ENCODE measurements at places on chromosomes 11 and 22. TPM values are rescaled to one million over a fixed set of nuclear protein-coding genes. Genes with fewer than 3 reads are reported as not detected.

DNA sequence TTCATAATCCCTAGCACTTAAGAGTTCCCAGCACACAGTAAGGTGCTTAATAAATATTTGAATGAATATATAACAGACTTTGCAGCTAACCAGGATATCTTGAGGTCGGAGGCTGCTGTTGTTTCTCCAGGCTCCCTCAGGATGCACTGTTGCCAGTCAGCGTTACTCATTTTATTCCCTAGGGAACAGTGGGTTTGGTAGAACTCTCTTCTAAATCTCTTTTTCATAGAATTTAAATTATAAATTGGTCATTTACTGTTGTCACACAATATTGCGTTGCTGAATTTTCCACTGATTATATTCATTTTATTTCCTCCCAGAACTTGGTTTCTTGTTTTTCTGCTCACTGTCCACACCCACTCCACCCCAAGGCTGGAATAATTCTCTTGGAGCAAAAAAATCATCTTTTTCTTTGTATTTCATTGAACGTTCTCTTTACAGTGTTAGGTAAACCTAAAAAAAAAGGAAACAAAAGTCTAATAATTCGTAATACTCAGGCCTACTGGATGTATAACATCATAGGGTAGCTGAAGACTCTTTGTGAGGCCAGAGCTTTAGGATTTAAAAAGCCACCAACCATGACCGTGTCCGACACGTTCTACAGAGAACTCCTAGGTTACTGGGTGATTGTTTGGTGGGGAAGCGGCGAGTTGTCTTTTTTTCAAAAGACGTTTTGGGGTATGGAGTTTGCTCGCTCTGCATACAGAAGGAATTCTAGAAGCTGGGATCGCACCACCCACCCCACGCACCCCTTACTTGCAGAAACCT lies 766 bp upstream of the CAPRIN1 start:
- H3K4me1 ChIP-seq, result peaks cover 28% of the 10 kb centered on the region
- H3K4me3 ChIP-seq, result peak overlapping the region; percentile 67
- H3K27ac ChIP-seq, result peak overlapping the region; percentile 96
- no peak for DNase-seq
- no peaks in the 10 kb centered on the region for H3K36me3 ChIP-seq
- H3K27me3 ChIP-seq, result no peaks in the 10 kb centered on the region

- no peak overlapping the region for H3K27ac ChIP-seq
- H3K4me1 ChIP-seq, result peaks cover 14% of the 10 kb centered on the region
- H3K27me3 ChIP-seq, result no peaks in the 10 kb centered on the region
- H3K36me3 ChIP-seq, result no peaks in the 10 kb centered on the region
- DNase-seq, result no peak
Observed at GRCh38 chr11:102476812-102477211, 24.2 kb upstream of the TMEM123 start.

DNA sequence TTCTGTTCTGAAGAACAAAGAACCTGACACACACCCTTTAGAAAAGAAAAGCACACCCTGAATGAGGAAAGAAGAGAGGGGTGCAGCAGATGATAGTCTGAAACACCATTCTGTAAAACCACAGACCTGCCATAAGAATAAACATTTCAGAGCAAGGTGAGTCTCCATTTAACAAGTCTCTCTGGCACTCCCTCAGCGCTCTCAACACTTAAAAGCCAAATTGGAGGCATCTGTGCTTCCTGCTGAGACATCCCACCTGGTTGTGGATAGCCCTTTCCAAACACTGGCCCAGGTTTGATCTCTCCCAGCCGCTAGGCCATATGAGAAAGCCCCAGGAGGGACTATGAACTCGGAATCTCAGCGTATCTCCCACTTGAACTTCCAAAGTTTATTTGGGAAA lies 36.3 kb downstream of the ETS1 start:
- H3K27ac ChIP-seq, result no peak overlapping the region
- DNase-seq, result no peak
- H3K4me1 ChIP-seq, result peaks cover 27% of the 10 kb centered on the region
- H3K36me3 ChIP-seq, result peaks cover 11% of the 10 kb centered on the region

SLC37A2 gene
- 1.0 TPM for total RNA-seq

DNA sequence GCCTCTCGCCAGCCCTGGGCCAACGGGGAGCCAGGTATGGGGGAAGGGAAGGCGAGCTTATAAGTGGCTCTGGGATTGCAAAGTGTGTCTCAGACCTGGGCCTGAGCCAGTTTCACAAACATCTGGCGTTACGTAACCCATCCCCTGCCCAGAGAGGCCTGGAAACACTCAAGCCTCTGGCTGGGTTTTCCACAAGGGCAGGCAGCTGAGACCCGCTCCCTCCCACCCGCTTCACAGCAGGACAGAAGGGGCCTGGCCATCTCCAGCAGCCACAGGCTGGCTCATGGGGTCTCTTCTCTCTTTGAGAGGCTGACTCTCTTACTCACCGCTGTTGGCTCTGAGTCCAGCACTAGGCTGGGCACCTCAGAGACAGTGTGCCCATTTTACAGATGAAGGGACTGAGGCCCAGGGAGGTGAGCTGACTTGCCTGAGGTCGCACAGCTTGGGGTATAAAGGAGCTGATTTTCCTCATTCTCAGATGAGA lies 44.5 kb downstream of the TRIOBP start:
- peak; percentile 45 for DNase-seq
- H3K4me1 ChIP-seq, result no peaks in the 10 kb centered on the region
- peaks cover 83% of the 10 kb centered on the region for H3K27me3 ChIP-seq
- no peak overlapping the region for H3K27ac ChIP-seq
- no peaks in the 10 kb centered on the region for H3K36me3 ChIP-seq

DNA sequence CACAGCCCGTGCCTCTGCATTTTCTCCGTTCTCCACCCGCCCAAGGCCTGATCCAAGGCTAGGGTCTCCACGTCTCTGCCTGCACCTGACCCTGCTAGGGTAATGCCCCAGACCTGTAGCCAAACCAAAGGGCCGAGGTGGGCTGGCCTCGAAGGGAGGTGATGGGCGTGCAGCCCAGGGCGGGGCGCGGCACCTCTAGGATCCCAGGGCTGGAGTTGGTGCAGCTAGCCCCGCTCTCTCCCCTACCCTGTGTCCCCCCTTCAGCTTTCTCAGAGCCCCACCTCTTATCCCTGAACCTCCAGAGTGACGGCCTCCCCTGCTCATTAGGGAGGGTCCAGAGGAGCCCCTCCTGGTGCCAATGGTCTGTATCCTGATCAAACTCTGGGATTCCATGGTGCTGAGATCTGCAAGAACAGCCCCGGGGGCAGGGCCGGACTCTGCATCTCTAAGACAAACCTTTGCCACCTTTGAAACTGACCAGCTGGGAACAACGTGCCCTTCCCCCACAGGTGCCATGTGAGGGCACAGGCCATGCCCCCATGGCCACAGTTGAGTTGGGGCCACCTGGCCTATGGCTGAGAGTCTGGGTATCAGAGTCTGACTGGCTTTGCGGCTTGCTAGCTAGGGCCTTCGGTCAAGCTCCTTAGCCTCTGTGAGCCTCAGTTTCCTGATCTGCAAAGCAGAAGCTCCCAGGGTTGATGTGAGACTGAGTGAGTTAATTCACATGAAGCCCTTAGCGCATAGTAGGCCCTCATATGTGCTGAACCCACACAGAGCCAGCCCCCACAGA lies 23.1 kb upstream of the CBX7 start:
- H3K4me3 ChIP-seq, result peak overlapping the region; percentile 36
- no peaks in the 10 kb centered on the region for H3K27me3 ChIP-seq
- H3K4me1 ChIP-seq, result peaks cover 54% of the 10 kb centered on the region

FGF4 gene
- total RNA-seq, result 9.2 TPM

DNA sequence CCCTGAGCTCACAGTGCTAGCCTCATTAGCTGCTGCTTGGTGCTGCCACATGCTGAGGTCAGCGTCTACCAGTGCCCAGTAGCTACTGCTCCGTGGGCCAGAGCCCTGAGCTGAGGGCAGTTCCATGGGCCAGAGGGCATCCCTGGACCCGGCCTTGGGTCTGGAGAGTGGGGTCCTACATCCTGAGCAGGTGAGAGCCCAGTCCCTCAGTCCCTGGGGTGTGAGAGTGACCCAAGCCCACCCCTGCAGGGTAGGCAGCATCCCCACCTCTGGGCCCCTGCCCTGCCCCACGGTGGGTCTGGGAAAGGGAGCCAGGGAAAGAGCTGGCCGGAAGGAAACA lies 9.8 kb downstream of the LMNTD2 start:
- H3K36me3 ChIP-seq, result no peaks in the 10 kb centered on the region
- no peak for DNase-seq
- H3K4me1 ChIP-seq, result no peaks in the 10 kb centered on the region
- H3K27me3 ChIP-seq, result peaks cover 3% of the 10 kb centered on the region
- no peak overlapping the region for H3K4me3 ChIP-seq

- no peak overlapping the region for H3K27ac ChIP-seq
- DNase-seq, result peak; percentile 87
- H3K4me1 ChIP-seq, result peaks cover 16% of the 10 kb centered on the region
- no peaks in the 10 kb centered on the region for H3K36me3 ChIP-seq
- H3K27me3 ChIP-seq, result peaks cover 47% of the 10 kb centered on the region
Observed at GRCh38 chr22:26172389-26172990, 3.2 kb downstream of the SEZ6L start.

GRCh38 chr11:123110397-123110796 lies 48.5 kb upstream of the HSPA8 start:
- no peaks in the 10 kb centered on the region for H3K36me3 ChIP-seq
- H3K4me3 ChIP-seq, result no peak overlapping the region
- no peak for DNase-seq
- H3K4me1 ChIP-seq, result no peaks in the 10 kb centered on the region
- no peak overlapping the region for H3K27ac ChIP-seq
- no peaks in the 10 kb centered on the region for H3K27me3 ChIP-seq

NRXN2 gene
- 17.0 TPM for total RNA-seq

All from GM23338 (cell line).